ENCODE measurements at places on chromosomes 13 and 19.

GRCh38 chr13:114166381-114167131 is 12.5 kb upstream of the CFAP97D2 start:
- no peak for DNase-seq

GRCh38 chr19:43407416-43408005 is 7.2 kb upstream of the TEX101 start:
- no peak for DNase-seq

DNA sequence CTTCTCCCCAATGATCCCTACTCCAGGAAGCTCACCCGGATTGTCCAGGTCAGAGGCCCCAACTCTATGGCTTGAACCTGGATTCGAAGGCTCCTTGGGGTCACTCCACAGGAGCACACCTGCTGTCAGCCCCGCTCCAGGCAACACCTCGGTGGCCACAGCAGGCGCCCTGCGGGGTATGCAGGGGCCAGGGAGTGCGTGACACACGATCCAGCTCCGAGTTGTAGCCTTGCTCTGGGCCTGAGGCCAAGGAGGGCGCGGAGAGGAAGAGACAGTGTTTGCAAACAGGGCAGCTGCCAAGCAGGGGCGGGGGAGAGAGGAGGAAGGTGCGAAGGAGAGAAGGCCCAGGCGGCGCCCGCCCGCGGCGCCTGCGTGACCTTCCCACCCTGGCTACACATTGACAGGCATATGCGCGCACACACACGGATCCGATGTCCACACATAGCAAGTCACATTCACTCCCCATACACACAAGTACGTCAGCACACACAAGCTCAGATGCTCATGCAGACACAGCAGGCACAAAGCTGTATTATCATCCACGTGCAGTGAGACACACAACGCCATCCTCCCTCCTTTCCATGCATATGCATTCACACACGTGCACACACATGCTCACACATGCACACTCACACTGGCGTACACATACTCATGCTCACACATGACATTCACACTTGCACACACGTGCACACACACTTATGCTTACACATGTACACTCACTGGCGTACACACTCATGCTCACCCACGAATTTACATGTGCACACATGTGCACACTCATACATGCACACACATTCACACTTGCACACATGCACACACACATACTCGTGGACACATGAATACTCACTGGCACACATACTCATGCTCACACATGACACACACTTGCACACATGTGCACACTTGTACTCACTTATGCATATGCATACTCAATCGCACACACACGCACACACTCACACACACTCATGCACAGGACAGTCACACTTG is 10.4 kb downstream of the SBK2 start:
- peak; percentile 71 for DNase-seq

DNA sequence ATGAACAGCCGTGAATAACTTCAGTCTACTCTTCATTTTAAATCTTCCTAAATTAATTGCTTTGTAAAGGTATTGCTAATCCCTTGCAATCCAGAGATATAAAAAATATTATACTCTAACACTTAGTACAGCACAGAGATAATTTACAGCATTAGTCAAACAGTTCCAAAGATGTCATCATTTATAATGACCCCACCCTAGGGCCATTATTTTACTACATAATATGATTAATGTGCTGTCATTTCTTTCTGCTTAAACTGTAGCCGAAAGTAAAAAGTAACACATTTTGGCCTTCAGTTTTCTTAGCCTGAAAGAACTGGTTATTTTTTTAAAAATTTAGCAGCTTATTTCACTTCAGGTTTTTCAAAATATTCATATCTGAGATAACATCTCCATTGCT is 256.3 kb upstream of the RFC3 start:
- no peak for DNase-seq

GRCh38 chr13:23081220-23081619 is 99.6 kb upstream of the SGCG start:
- DNase-seq: no peak

DNA sequence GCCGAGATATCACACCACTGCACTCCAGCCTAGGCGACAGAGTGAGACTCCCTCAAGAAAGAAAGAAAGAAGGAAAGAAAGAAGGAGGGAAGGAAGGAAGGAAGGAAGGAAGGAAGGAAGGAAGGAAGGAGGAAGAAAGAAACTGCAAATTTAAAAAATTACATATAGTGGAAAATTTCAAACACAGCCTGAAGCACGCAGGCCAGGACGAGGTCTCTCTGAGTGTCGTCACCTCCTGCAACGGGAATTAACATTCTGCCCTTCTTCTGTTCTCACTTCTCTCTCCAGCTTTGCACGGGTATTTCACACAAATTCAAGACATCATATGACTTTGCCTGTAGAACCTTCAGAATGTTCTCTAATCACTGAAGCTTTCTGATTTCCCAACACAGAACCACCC is 108.2 kb downstream of the GNG7 start:
- DNase-seq: no peak

GRCh38 chr13:96216543-96216942 is 126.6 kb downstream of the HS6ST3 start:
- DNase-seq: no peak

- DNase-seq: no peak
Measured at GRCh38 chr19:3184847-3185460, 776 bp upstream of the NCLN start.

DNA sequence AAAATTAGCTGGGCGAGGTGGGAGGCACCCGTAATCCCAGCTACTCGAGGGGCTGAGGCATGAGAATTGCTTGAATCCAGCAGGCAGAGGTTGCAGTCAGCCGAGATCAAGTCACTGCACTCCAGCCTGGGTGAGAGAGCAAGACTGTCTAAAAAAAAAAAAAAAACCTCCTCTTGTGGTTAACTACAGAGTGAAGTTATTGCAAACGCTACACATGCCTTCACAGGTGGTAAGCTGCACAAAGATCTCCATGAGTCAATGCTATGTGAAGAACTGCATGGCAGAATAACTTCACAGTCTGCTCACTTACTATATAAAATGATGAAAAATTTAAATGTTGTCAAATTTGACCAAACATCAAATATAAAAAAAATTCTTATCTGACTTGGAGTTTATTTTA is 436.8 kb downstream of the FGF14 start:
- no peak for DNase-seq

DNA sequence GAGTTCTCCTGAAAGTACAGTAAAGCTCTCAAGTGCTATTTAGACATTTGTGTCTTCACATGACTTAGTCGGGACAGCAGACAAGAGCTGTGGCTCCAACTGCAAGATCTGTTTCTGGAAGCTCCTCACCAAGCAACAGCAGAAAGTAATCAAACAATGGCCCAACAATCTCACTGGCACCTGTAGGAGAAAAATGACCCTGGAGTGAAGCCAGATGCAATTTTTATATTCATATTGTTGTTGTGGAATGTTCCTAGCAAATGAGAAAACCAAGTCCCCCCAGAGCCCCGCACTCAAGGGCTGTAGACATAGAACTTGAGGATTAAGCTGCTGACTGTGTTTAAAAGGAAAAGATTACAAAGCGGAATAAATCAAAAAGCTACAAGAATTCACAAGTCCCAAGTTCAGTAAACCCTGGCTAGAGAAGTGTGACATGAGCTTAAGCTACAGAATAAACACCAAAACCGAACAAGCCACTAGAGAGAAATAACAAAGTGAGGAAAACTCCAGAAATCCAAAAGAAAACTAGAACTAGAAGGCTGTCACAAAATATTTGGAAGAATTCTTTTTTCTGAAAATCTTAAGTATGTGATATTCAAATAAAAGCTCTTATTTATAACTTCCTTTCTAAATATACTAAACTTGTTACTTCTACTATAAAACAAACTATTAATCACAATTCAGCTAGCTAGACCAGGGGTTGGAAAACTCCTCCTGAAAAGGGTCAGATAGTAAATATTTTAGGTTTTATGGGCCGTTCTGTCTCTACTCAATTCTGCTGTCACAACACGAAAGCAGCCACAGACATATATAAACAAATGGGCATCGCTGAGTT is 454.5 kb downstream of the SUCLA2 start:
- DNase-seq: peak; percentile 41
